GM23248 (cell line): ENCODE measurements at places on chromosomes 16 and 17.

DNA sequence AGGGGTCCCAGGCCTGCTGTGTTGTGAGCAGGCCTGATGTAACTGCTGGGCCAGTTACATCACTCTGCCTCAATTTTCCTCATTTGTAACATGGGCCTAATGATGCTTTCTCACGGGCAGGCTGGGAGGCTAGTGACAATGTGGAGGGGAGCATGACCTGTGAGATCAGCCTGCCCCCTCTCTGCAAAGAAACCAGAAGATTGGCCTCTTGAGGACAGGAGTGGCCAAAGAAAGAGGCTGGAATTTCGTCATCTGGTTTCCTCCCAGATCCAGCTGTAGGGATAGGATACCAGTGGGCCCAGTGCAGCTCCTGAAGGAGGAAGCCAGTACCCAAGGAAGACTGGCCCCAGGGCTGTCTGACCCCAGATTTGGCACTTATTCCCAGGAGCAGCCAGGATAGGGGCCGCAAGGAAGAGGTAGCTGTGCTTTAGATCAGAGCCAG is 615 bp upstream of the SREBF1 start:
- peak; percentile 87 for DNase-seq

GRCh38 chr17:77456271-77456950 is 315.6 kb downstream of the SEC14L1 start:
- DNase-seq, result no peak

- DNase-seq, result no peak
Observed at GRCh38 chr17:62637809-62638208, 10.3 kb downstream of the MRC2 start.

DNA sequence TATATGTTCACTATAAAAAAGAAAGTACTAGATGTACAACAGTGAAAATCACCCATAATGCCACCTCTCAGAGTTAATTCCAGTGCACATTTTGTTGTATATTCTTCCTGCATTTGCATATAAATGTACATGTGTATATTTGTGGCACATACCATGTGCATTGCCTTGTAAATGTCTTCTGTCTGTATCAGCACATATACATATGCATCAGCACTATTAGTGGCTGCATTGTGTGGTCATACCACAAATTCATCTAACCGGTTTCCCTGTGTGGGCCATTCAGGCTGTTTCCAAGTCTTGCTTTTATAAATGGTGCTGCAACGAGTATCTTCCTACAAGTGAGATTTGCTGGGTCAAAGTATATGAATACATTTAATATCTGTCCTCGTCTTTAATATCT is 6.5 kb downstream of the KSR1 start:
- DNase-seq, result no peak

DNA sequence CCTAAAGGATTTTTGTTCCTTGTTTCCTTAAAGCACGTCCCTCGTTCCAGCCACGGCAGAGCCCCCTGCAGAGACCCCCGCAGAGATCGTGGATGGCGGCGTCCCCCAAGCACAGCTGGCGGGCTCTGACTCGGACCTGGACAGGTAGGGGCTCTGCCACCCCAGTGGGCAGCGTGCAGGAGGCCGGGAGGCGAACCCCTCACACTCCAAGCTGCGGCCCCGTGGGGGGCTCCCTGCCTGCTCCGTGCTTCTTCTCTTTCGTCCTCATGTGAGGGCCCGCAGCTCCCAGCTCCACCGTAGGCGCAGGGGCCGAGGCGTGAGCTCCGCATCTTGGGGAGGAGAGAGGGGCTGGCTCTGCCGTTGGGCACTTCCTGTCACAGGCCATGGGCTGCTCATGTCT is 8.5 kb downstream of the TELO2 start:
- no peak for DNase-seq

DNA sequence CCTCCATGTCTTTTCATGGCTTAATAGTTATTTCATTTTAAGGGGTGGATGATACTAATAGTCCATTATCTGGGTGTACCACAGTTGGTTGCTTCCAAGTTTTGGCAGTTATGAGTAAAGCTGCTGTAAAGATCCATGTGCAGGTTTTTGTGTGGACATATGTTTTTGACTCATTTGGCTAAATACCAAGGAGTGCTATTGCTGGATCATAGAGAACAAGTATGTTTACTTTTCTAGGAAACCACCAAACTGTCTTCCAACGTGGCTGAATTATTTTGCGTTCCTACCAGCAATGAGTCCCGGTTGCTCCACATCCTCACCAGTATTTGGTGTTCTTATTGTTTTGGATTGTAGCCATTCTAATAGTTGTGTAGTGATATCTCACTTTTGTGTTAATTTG is 181.9 kb downstream of the SPECC1 start:
- peak; percentile 76 for DNase-seq

- no peak for DNase-seq
Observed at GRCh38 chr16:82360024-82360783, 190.2 kb upstream of the MPHOSPH6 start.

- DNase-seq, result no peak
Observed at GRCh38 chr16:8641671-8642070, 20.2 kb downstream of the METTL22 start.

- peak; percentile 31 for DNase-seq
Observed at GRCh38 chr17:46978489-46979146, 435 bp downstream of the RPRML start.

DNA sequence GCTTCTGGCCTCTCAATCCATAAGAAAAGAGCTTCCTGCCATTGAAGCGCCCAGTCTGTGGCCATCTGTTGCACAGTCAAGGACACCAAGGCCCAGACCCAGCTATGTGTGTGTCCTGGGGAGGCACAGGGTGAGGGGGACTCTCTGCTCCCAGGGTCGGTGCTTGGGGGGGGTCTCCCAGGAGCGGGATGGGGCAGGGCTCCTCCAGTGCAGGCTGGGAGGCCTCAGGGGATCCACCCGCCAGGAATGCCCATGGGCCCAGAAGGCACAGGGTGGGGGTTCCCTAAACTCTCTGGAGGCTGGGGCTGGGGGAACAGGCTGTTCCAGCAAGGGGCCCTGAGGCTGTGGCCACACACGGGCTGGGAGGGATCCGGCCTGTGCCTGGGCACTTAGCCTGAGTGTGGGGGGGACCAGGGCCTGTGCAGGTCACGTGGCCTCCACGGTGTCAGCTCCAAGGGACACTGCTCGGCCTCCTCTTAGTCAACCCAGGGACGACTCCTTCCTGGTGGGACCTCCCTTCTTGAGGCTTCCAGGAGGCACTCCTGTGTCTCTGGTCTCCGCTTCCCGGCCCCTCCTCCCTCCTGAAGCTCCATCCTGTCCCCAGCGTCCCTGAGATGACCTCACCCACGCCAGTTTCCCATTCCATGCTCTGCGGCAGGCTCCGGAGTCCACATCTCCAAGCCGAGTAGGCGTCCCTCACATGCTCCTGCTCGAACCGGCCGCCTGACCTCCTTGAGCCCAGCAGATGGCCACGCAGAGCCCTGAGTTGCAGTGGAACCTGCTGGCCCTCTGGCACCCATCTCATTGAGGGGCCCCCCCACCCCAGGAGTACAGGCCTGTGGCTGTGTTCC is 23.1 kb upstream of the BAHCC1 start:
- DNase-seq, result peak; percentile 68

DNA sequence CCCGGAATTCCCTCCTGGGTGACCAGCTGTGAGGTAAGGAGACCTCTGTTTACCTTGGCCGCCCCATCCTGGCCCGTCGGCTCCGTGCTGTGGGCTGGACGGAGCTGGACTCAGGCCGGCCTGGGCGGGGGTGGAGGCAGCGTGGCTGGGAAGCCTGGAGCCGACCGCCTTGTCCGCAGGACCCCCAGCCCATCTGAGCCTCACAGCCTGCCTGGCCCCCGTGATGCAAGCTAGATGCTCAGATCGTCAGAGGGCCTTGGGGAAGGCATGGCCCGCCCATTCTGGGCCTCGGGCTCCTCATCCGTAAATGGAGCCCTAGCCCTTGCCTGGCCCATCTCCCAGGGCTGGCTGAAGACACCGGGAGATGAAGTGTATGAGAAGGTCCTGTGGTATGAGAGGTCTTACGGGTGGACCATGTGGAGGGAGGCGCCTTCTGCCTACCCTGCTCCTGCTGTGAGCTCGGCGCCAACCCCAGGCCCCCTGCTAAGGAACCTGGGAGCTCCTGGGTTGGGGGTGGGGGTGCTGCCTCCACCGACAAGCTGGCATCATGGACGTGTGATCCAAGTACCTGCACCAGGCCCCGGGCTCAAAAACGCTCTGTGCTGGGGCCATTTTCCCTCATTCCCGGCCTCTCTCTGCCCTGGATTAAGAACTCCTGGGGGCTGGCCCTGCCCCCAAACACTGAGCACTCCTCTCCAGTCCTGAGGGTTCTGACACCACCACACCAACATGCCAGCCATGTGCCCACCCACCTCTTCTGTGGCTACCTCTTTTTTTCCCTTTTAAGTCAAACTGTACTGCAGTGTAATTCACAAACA is 5.4 kb upstream of the P2RX1 start:
- DNase-seq, result no peak

- peak; percentile 86 for DNase-seq
Observed at GRCh38 chr17:59753522-59754467, 46.3 kb downstream of the VMP1 start.

GRCh38 chr16:62644030-62644812 is 608.0 kb upstream of the CDH8 start:
- no peak for DNase-seq

DNA sequence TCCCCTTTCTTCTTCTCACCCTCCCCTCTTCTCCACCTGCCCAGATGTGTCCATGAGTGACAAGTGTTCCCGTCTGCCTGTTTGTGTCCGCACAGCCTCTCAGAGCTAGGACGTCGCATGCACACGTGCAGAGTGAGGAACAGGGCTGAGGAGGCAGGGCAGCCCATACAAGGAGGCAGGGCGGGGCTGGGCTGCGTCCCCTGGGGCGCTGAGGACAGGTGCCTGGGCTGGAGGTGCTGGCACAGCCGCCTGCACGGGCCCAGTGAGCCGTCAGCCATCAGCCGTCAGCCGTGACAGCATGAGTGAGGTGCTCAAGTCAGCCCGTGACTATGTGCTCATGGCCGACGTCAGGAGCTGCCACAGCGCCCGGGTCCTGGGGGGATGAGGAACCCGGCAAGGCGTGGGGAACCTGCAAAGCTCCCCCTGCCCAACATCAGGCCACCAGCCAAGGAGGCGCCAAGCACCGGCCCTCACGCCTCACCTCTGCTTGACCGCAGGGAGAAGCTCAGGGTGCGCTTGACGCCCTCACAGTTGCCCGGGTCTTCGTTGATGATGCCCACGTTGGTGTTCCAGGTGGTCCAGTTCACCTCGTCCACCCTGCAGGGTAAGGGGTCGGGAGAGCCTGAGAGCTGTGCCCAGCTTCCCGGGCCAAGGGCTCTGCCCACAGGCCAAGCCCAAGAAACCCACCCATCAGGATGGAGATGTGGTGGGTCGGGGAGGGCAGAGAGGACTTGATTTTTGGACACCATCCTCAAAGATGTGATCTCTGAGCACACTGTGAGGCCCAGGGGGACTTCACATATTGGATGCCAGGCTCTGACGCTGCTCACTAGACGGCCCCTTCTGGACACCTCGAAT is 13.7 kb upstream of the TRPV3 start:
- DNase-seq, result no peak

DNA sequence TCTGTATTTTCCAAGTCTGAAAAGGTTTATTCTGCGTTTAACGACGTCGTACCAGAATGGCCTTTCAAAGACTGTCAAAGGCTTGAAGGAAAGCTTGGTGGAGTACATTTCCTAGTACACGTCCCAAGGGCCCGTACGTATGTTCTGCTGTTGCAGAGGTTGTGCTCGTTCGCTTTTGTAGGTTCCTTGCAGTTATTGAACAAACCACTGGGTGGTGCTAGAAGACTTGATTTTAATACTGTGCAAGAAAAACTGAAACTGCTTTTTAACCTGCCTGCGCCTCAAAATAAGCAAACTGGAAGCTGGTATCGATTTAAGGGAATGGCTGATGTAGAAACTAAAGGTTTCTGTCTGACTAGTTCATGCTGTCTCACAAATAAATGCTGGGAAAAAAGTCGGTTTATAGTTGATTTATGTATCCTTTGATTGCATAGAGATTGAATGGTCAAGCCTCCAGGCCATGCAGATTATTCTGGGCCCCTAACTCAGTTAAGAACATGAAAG is 54.6 kb downstream of the USP10 start:
- DNase-seq, result peak; percentile 81

DNA sequence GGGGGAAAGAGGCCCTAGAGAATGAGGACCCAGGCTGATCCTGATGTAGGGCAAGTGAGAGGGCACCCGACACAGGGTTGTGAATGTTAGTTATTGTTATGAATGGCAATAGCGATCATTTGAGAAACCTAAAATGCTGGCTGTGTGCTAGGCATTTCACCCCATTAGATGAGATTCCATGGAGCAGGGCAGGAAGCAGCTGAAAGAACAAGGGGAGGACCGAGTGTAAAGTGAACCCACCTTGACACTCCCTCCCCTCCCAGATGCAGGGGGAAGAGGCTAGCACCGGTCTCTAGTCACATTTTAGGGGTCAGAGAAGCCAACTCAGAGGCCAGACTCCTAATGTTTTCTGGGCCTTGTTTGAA is 553 bp upstream of the CORO6 start:
- no peak for DNase-seq

- no peak for DNase-seq
Observed at GRCh38 chr17:8968503-8968902, 3.0 kb upstream of the PIK3R5 start.

DNA sequence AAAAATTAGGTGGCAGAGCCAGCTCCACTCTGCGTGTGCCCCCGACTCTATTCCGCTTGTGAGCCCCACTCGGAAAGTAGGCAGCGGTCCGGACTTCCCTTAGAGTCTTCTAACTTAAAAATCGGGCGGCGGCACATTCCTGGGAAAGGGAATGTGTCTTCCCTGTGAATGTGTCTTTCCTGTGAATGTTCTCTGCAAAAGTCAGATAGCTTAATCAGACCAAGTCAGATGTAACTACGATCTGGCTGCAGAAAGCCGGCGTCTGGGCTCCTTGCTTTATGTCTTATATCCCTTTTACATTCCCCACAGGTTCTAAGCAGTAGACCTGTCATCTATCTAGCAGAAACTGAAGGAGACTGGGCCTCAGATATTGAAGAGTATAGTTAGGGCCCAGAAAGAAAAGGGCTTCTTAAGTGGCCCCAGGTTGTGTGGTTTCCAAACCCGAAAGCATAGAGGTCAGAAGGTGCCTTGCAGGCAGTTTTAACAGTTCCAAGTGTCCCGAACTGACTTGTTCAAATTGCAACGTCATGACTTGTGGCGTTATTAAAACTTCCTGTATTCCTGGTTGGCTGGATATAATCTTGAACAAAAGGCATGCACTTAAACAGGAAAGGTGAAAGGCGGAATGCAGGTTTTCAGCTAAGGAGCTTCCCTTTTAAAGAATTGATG is 601 bp downstream of the PHKB start:
- peak; percentile 70 for DNase-seq

DNA sequence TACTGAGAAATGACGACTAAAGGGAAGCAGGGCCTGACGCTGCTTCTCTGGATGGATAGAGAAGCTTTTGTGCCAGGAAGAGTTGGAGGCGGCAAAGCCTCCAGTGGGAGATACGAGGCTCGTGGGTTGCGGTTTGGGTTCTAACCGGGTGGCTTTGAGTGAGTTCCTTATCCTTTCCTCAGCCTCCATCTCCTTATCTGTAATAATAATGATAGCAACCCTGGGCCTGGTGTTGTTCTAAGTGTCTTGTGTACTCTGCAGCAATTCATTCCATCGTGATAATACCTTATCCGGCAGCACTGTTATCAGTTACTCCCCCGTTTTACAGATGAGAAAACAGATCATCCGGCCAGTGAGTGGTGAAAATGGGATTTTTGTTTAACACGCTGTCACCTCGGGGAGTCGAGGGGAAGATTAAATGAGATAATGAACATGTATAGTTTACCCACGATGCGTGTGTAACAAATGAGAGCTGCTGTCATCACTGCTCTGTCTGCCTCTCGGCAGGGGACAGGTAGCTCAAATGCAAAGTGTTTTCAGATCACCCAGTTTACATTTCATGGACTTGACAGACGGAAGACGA is 52.0 kb upstream of the LHX1 start:
- DNase-seq, result no peak
